ENCODE measurements at places on chromosomes 13 and 19.

DNA sequence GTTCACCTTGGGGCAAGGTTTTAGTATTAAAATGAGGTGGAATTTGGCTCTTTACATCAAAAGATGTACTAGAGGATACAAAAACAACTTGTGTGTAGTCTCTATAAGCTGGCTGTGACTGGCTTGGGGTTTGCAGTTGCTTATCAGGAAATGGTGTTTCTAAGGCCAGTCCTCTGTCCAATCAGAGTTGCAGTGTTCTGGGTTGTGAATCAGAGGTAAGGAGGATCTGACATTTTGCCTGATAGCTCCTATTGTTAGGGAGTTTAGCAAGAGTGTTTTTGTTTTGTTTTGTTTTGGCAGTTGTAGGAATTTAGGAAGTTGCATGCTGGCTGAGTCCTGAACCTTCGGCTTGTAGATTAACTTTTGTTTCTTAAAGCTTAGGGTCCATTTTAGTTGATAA, 20.1 kb upstream of the ESD start:
- DNase-seq = no peak

- no peak for DNase-seq
Measured at GRCh38 chr19:33441828-33442227, 68.3 kb downstream of the CEBPG start.

GRCh38 chr13:98335721-98336120, 158.7 kb upstream of the RNF113B start:
- no peak for DNase-seq

GRCh38 chr19:55455576-55456235, 5.7 kb downstream of the ISOC2 start:
- DNase-seq = no peak

- DNase-seq = no peak
Measured at GRCh38 chr13:72204291-72204690, 337.3 kb upstream of the DACH1 start.

DNA sequence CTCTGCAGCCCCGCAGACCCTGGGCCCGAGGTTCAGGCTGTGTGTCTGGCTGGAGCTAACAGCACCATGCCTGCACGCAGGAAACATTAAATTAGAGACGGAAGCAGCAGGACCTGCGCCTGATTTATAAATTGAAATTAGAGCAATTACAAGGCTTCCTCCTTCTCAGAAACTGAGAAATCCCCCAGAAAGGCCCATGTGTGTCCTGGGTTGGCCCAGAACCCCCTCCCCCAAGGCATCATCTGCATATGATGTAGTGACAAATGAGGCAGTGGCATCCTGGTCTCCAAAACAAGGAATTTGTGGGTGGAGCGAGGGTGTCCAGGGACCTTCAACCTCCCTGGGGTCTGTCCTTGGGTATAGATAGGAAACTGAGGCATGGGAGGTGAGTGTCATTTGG, 27.2 kb upstream of the SEMA6B start:
- no peak for DNase-seq

- no peak for DNase-seq
Measured at GRCh38 chr13:33178209-33178840, 107.2 kb downstream of the STARD13 start.

DNA sequence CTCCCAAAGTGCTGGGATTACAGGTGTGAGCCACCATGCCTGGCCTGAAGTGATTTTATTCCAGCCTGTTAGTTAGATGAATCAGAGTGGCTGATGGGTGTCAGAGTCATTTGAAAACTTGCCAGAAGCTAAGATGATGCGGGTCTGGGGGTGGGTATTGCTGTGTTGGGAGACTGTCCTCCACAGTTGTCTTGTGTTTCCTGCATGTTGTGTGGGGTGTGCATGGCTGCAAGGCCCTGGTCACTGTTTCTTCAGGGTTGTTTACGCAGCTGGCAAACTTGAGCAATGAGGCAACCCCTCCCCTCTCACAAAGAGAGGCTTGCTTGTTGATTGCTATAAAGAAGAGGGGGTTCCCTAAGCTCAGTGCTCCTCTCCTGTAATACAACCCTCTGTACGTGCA, 71.8 kb downstream of the TRPM4 start:
- no peak for DNase-seq

DNA sequence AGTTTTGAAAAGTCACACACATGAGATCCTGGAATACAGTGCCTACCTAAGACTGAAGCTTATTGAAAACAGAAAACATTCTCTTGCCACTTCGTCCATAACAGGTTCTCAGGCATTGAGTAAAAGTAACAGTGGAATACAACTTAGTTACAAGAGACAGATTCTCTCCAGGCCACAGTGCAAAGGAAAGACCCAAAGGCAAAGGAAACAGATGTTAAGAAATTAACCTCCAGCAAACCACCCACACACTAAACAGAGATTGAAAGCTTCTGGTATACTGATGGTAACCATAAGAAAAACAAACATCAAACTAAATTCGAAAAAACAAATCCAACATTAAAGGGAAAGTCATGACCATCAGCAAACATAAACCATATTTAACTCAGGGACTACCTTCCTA, 914.7 kb downstream of the SLITRK5 start:
- no peak for DNase-seq

DNA sequence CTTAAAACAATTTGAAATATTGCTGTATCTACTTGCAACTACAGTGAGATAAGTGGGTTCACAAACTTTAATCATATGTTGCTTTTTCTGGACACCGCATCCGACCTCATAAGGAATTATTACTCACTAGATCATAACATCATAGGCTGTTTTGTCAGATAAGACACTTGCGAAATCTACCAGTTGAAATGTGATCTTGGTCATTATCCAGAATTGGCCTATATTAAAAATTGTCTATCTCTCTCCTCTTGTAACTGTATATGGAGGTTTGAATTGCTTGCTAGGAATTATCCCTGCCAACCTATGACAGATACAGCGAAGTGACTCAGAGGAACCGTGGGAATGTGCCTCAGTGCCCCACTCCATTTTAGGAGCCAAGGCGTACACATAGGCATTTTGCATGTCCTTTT, 117.0 kb upstream of the POSTN start:
- no peak for DNase-seq

DNA sequence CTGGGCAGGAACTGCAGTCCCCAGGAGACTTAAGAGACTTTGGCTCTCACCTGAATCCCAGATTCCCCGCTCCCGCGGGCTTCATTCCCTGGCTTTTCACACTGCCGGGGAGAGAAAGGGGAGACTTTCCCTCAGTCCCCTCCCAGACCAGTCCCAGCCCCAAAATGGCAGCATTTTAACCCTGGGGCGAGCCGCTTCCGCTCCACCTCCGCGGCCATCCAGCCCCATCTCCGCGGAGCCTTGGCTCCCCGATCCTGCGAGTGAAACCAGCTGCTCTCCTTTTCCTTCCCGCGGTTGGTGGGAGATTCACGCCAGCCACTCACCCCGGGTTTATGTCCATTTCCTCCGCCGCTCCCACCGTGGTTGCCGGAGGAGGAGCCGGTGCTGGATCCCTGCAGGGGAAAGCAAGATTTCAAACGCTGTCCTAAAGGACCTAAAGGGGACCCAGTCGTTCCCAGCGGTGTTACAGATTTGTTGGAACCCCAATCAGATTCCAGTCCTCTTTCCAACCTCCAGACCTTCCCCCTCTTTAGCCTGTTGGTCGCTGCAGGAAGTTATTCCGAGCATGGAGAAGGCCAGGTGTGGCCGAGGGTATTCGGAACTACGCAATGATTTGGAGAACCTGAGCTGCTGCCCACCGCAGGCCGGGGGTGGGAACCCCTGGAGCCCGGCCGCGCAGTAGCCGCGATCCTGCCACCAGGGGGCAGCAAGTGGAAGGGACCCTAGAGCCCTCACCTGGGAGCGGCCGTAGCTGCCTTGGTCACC, 3.4 kb downstream of the DMKN start:
- peak; percentile 59 for DNase-seq

DNA sequence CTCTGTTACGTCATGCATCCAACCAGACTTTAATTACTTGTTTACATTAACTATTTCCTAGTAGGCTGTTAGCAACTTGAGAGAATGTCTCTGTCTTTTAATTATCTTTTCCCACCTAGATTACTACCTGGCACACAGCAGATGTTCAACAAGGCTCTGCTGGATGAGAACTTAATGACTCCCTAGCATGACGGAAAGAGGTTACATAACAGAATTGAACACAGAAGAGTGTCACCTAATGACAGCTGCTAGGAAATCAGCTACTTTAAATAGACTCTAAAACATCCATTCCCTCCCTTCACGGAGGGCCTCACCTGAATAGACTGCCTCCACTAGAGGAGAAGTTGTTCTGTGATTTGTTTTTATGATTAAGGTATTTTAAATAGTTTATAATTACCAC, 110.8 kb downstream of the TEX29 start:
- no peak for DNase-seq

DNA sequence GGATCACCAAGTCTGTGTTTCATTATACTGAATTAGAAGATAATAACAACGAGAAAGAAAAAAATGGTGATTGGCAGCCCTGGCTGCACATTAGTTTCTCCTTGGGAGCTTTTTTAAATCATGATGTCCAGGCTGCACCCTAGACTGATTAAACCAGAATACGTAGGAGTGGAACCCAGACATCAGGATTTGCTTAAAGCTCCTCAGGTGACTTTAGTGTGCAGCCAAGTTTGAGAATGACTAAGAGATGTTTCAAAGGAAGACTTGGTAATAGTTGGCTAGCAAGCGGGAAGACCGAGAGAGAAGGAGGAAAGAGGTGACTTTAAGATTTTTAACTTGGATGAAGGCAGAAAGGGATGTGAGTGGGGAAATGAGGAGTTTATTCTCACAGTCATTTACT, 71.4 kb upstream of the SERP2 start:
- no peak for DNase-seq

DNA sequence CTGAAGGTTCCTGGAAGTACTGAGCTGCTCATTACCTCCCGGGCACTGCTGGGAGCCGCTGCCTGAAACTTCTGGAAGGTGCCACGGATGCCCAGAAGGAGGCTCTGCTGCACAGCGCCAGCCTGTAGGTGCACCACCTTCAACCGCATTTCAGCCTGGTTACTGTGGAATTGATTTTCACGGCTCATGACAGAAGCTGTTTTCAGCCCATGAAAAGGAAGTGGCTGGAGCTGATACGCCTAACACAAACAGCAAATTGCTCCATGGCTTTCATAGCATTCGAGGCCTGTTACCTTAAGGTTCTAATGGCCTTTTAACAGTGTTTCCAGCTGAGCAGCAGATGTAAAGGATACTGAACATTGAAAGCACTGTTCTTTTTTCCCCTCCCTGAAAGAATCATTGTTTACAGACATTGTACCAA, 22.0 kb downstream of the GPC6 start:
- no peak for DNase-seq

GRCh38 chr13:21537105-21537504, 66.9 kb downstream of the MICU2 start:
- DNase-seq = no peak

GRCh38 chr19:55238030-55238429, 9.5 kb upstream of the TMEM86B start:
- no peak for DNase-seq

- peak; percentile 7 for DNase-seq
Measured at GRCh38 chr13:29901710-29902631, 51.6 kb upstream of the UBL3 start.

DNA sequence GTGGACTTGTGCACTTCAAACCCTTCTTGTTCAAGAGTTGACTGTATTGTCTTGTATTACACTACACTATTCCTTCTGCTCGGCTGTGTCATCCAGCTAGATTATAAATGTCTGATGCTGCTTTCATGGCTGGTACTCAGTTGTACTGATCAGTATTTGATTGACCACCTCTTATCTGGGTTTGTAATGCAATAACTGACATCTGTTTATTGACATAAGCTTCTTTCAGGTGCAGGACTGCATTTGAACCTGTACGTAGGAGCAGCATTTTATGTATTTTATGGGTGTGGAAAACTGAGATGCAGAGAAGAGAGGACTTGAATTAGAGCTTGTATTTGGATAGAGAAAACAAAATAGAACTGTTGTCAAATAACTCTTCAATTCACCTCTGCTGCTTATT, 309.2 kb downstream of the FGF9 start:
- DNase-seq = no peak

DNA sequence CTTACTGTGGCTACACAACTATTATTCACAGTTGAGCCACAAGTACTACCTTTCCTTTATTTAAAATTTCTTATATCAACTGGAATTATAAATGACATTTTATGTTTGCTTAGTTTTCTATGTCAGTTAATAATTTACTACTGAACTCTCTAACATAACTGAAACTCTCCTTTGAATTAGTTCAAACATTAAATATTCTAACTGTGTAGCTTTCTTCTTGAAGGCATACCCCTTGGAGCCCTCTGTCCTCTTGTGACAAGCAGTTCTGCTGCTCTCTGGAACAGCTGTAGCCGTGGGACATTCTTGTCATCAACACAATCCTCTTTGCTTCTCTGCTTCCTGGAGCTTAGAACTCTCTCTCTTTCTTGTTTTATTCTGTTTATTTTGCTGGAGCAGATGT, 244.8 kb downstream of the NHLRC3 start:
- DNase-seq = no peak

DNA sequence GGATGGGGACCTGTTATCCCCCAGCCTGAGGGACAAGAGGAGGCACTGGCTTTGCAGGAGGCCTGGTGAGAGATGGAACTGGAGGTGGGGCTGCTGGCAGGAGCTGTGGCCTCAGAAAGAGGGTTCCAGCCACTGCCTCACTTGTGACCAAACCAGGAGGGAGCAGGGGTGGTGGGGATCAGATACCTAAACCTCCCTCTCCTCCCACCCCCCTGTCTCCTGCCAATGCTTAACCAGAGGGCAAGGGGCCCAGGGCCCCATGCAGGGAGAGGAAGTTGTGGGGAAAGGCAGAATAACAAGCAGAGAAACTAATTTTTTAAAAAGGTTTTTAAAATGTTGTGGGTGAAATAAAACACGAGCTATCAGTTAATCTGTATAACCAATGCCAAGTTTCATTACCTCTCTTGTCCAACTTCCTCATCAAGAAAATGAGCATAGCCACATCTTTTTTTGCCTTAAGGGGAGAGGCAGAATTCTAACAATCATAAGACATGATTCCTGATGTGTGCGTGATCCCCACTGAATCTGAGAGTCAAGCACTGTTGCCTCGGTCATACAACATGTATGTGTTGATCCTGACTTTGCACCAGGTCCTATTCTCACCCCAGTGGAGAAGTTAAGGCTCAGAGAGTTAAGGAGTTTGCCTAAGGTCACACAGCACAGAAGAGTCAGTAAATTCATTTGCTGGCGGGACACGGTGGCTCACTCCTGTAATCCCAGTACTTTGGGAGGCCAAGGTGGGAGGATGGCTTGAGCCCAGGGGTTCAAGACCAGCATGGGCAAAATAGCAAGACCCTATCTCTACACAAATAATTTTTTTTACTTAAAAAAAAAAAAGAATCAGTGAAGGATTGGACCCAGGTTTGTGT, 12.9 kb downstream of the FXYD5 start:
- no peak for DNase-seq

DNA sequence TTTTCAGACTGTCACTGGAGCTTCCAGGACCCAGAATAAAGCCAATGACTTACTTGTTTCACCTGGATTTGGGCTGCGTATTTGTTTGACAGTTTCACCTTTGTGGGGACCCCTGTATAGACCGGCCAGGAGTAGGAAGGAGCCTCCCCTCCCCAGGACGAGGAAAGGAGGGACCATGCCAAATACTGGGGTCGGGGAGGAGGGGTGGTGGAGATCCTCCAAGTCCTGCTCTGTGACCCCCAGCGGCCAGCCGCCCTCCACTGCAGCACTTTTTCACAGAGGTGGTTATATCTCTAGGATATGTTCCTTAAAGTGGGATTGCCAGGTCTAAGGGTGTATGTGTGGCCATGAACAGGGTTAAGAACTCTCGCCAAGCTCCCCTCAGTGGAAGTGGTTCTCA, 25.7 kb upstream of the ZNF492 start:
- DNase-seq = no peak
